Left renal cortex interstitium (tissue), 4 donors: ENCODE measurements at places on chromosomes 4 and X. TPM values are rescaled to one million over a fixed set of nuclear protein-coding genes. Genes with fewer than 3 reads are reported as not detected.

DNA sequence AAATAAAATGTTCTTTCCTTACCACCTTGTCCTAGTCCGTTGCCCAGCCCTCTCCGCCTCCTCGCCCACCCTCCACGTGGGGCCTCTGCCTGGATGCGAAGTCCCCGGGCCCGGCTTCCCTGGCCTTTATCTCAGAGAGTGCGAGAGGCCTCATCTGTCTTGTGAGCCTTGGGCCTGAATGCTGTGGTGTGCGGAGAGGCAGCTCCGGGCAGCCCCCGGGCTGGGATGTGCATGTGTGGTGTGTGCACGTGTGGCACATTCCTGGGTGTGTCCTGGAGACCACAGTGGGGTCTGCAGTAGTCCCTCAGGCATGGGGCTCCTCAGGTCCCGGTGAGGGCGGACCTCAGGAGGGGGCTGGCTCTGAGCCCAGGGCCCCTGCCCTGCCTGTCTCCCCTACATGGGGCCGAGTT is 31.4 kb downstream of the DOK7 start:
- no peak for DNase-seq

DNA sequence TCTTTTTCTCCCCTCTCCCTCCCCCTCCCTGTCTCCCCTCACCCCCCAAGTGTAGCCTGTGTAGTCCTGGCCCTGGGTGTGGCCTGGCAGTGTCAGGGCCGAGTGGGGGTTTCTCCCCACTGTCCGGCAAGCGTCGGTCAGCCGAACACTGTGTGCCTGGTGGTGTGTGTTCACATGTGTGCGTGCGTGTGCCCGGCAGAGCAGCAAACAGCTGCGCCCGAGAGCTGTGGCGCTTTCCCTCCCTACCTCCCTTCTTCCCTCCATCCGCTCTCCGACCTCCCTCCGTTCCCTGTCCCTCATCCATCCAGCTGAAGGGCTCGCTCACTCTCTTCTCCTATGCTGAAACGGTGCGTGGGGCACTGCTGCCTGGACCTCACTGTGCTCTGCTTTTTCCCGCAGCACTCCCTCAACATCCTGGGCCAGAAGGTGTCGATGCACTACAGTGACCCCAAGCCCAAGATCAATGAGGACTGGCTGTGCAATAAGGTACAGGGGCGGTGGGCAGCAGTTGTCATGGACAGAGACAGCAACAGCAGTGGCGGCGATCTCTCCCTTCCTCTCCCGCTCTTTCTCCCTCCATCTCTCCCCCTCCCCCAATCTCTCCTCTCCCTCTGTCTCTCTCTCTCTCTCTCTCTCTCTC is 17.4 kb upstream of the UBA1 start:
- DNase-seq, result no peak

USP17L5 gene
- not detected for polyA plus RNA-seq

GLRA2 gene
- polyA plus RNA-seq, result 0.23 TPM
